ENCODE measurements at places on chromosomes 3 and 15.

DNA sequence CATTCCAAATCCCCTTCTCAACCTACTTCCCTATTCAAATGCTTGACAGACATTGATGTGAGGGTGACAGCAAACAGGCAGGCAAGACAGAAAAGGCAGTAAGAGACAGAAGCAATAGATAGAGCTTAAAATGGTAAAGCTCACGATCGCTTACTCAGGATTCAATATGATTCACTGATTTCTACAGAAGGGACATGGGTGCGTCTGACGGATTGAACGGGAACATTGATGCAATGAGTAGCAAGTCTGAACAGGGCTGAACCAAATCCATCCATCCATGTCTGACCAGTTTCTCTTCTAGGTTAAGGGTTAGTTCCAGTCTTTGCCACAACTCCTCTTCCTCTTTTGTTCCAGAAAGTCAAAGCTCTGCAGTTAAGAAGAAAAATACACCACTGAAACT, 35.1 kb downstream of the P2RY1 start:
- no peak for DNase-seq

GRCh38 chr3:112115161-112115739, 17.8 kb downstream of the GCSAM start:
- no peak for DNase-seq

DNA sequence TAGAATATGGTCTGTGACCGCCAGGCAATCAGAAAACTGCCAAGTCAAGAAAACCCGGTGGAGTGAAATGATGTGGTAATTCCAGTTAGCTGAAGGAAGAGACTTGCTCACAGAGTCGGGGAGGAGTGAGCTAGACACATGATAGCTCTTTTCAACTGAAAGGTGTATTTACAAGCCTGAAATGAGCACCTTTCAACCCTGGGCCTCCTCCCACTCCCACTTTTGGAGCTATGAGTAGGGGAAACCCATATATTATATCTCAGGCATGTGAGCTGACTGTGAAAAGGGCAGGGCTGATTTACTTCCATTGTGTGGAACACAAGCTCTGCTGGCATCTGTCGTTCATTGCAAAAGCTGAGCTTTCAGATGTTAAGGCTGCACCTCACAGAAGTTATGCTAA, 960.2 kb downstream of the TUSC7 start:
- DNase-seq: no peak

DNA sequence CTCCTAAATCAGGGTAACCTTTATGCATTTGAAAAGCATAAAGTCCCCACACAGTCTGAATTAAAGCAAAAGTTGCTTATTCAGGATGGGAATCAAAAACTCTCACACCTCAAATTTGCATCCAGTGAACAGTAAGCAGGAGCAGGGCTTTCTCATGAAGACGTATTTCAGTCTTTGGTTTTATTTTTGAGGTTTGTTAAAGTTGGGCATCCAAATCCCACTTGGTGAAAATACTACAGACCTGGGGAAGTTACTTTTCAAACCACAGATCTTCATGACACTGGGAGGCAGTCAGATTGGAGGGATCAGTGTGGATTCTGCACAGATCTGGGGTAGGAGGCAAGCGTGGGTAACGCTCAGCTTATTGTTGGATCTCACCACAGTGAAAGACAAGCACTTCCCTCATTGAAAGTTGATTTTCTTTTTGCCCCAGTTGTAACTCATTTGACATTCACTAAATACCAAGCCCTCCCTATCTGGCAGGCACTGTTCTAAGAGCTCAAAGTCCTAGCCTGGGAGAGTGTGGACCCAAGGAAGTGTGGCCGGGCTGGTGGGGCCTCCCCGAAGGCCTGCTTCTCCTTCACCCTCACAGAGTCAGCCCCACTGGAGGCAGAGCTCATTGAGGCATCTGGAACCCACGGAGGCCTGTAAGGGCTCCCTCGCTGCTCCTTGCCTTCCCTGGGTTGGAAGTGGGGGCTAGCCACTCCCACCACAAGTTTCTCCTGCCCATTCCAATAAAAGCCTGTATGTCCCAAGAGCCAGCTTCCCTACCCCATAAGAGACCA, 783 bp upstream of the ISG20 start:
- DNase-seq: no peak

- peak; percentile 99 for DNase-seq
These were observed 90.0 kb downstream of the GAP43 start for GRCh38 chr3:115713284-115713683.

- DNase-seq: no peak
These were observed 1053.2 kb upstream of the GBE1 start for GRCh38 chr3:82814660-82815059.

DNA sequence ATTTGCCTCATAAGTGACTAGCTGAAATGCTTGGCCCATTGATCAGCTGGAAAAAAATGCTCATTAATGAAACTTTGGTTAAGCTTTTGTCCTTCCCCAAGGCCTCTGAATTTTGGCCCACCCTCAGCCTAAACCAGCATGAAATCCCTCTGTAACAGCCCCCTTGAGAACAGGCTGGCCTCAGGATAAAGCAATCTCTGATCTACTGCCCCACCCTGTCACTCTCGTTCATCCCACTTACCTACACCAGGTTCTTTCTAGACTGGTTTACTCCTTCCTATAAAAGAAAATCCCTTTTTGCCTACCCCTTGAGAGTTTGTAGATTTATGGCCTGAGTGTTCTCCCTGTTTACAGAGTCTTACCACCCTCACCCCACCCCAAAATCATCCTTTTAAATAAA, 3.4 kb upstream of the AEN start:
- DNase-seq: no peak

GRCh38 chr15:26967719-26968269, 3.2 kb upstream of the GABRG3 start:
- DNase-seq: no peak
